Kasumi-1 (cell line): ENCODE measurements at places on chromosomes 6 and 20.

- no peak for DNase-seq
These were observed 277.7 kb upstream of the JARID2 start for GRCh38 chr6:14968056-14968637.

- DNase-seq, result no peak
These were observed 26.7 kb downstream of the TNXB start for GRCh38 chr6:32082478-32082877.

DNA sequence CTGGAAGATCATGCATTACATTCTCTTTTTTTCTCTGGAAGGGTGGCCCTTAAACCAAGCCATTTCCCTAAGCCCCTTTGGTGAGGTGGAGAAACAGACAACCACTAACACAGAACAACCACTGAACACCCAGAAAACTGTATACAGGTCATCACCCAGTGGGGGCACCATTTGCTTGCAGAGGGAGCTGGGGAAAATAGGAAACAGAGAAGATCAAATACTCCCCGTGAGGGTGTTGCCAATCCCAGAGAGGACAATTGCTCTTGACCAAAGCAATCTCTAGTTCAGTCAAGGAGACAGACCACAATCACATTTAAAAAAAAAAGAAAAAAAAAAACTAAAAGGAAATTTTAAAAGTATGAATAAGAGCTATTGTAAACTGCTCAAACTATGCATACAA, 865 bp upstream of the DAAM2 start:
- DNase-seq, result no peak

GRCh38 chr6:136102991-136103688, 147.0 kb downstream of the MTFR2 start:
- DNase-seq, result no peak

DNA sequence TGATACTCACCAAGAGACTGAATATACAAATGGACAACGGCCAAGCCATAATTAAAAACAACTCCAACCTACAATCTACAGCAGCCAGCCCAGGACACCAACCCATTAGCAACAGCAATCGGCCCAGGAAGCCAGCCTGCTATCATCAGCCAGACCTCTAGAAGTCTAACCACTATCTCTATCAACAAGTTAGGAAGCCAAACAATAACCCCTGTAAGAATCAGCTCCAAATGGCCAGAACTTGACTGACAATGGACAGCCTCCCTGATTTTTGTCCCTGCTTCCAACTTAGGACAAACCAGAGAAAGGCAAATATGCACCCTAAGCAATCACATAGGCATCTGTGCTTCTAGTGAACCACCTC, 511.8 kb upstream of the JARID2 start:
- DNase-seq, result no peak

DNA sequence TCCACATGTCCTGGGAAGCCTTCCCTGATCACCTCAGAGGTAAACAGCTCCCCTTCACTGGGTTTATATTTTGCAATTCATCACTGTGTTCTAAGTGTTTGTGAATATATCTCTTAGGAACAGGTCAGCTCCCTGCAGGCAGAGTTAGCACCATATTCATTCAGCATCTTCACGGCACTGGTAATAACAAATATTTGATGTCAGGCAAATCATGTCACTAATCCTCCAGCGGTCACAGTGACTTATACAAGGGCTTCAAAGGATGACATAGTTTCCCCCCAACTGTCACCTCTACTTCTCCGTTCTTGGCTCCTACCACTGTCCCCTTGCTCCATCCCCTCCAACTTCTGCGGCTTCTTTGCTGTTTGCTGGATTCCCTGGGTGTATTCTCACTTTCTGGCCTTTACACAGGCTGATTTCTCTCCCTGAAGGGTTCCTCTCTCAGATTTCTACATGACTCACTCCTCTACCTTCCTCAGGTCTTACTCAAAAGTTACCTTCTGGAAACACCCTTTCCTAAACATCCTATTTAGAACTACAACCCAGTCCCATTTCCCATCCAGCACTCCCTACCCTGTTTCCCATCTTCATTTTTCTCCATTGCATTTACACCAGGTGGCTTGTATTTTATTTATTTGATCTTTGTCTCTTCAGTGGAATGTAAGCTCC, 66.6 kb downstream of the NHLRC1 start:
- DNase-seq, result no peak

DNA sequence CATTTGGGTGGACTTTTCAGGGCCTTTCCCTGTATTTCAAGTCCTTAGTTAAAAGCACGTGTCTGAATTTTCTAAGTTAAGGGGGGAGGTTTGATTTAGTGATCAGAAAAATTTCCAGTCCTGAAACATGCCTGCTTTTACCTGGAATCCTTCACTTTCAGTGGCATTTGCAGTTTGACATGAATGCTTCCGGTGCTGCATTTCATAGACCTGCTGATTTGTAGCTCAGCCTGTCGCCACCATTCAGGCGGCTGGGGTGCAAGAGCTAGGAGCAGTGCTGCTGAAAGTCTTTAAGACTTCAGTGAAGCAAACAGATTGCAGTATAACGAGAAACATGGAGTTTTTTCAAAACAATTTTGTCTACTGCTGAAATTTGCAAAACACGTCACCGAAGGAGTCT, 14.0 kb downstream of the RPS6KA2 start:
- no peak for DNase-seq

DNA sequence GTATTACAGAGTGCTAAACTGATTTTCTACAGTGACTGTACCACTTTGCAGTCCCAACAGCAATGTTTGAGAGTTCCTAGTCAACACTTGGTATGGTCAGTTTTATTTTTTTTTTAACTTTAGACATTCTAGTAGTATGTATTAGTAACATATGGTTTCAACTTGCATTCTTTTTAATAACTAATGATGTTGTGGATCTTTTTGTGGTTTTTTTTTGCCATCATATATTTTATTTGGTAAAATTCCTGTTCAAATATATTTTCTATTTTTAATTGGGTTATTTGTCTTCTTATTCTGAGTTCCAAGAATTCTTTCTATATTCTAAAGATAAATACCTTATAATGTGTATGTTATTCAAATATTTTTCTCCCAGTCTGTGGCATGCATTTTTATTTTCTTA, 189.4 kb upstream of the ECI2 start:
- DNase-seq, result no peak

DNA sequence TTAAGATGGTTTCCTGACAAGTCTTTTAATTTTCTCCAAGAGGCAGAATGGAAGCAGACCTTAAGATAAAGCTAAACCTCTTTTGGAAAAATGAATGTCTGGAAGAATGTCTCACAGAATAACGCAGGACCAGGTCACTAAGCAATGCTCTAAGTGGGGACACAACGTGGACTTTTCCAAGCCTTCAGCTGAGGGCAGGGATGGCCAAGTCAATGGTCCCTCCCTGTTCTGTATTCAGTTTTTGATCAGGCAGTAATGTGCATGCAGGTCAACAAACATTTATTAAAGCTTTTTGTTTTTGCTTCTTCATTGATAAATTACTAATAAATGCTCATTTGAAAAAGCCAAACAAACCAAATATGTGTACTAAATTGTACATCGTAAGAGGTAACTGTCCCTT, 2.0 kb upstream of the RNF182 start:
- DNase-seq, result no peak

DNA sequence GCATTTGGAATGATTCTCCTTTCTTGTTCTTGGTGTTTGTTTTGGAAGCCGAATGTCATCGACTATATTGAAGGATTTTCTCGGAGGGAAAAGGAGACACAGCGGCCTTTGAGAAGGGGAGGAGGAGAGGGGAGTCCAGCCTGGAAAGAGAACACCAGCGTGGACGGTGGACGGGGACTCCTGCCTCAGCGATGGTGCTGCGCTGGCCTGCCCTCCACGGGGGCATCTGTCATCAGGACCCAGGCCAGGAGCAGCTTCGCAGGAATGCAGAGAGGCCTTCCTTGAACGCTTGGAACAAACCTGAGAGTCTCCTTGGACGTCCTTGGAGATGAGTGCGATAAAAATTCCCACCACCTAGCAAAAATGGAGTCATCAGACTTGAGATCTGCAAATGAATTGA, 8.3 kb upstream of the C6orf118 start:
- DNase-seq, result no peak

DNA sequence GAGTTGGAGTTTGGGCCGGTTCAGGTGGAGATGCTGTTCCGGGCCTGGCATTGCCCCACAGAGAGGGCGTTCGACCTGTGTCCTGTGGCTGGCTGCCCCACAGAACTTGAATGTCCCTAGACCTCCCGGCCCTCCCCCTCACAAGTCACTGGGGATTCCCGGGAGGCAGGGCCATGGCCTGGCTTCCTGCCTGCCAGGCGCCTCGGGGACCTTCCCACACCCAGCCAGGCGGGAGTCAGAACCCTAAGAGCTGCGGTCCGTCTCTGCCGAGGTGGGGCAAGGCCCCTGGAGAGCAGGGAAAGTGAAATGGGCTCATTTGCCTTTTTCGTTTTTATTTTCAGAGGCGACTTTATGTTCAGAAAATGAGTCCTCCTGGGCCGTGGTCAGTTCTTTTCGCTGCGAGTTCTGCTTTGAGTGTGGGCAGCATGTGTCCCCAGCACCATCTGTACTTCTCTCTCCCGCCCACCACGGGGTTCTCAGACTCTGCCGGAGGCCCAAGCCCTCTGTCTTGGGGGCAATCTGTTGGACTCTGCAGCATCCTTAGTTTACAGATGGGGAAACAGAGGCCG, 8.5 kb downstream of the RBM38 start:
- DNase-seq, result no peak

- DNase-seq, result peak; percentile 12
These were observed 97.9 kb upstream of the BTN3A2 start for GRCh38 chr6:26267083-26267589.

DNA sequence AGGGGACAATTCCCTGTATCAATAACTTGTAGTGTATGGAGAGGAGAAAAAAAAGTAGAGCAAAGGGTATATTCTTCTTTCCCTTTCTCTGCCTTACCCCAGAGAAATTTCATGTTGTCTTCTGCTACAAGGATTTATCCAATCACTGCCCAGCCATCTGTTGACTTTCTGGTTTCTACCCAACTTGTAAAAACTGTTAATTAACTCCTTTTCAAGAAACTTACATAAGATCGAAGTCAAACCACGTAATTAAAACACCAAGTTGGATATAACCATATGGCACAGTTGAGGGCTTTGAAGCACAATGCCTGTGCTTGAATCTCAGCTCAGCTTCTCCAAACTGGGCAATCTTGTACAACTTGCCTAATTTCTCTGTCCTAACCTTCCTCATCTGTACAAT, 99.5 kb downstream of the MAN1A1 start:
- no peak for DNase-seq

GRCh38 chr6:52352239-52353018, 9.5 kb upstream of the PAQR8 start:
- DNase-seq, result peak; percentile 81

DNA sequence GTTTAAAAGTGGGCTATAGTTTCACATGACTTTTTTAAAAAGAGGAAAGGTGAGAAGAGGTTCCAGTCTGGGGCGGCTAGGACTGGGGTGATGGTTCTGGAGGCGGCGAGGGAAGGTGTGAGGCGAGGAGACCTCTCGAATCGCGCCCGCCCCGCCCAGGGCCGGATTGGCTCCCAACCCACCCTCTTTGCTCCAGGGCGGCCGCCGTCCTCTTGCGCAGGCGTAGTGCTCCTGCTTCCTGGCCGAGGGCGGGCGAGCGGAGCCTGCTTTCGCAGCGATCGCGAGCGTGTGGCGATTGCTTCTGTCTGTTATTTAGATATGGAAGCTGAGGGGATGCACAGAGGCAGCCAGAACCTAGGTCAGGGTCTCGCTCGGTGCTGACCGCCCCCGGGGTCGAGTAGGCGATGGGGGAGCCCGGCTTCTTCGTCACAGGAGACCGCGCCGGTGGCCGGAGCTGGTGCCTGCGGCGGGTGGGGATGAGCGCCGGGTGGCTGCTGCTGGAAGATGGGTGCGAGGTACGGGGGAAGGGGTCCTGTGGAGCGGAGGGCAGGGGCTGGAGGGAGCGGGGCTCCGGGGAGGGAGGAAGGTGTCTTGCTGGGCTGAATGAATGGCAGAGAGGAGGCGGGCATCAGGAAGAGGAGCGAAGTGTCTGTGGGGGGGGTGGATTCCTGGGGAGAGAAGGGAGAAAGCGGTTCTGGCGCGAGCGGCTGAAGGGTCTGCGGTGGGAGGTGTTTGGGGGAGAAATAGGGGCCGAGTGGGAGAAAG, at the start of gene RNF8:
RNF8 (plus strand) TSS at position 223 of the 765 bp plus-strand sequence; CDS start at position 405, 182 bp downstream.
- peak; percentile 88 for DNase-seq

DNA sequence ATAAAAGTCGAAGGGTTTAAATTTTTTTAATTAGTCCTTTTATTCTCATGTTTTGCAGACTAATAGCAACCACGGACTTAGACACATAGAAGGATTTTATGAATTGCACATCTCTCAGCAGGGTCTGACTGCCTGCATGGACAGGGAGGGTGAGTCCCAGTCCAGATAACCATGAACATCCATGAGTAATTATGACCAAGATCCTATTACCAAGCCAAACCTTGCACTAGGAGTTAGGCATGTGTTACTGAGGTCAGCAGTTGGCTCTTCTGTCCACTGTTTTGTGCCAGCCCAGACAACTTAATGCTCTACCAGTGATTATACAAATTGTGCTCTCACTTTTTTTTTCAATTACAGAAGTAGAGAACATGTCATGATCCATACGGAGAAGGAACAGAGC, 211.2 kb downstream of the MAFB start:
- no peak for DNase-seq

DNA sequence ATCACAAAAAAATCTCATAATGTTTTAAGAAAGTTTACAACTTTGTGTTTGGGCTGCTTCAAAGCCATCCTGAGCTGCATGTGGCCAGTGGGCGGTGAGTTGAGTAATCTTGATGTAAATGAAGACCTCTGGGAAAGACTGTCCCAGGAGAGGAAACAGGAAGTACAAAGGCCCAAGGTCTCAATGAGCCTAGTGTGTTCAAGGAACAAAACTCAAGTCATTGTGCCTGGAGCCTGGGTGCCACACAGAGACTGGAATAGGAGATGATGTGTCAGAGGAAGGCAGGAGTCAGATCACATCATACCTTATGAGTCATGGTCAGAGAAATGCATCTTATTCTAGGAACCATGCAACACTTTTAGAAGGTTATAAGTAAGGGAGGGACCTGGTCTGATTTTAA, 51.5 kb downstream of the COL19A1 start:
- DNase-seq, result no peak

GRCh38 chr6:98831959-98832283, 2.5 kb upstream of the POU3F2 start:
- no peak for DNase-seq

DNA sequence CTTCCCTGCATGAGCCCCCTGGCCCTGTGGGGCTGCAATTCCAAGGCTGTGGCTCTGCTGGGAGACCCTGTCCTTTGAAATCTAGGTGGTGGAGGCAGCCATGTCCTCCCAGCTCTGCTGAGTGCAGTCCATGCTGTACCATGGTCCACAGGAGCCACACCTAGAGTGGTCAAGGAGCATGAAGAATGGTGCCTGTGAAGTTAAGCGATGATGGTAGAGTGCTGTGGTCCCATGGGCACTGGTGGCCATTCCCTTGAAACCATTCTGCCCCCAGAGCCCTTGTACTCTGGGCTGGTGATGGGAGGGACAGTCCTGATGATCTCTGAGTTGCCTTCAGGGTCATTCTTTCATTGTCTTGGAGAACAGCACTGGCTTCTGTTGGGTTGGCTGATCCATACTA, 55.3 kb downstream of the EFCAB8 start:
- DNase-seq, result no peak

GRCh38 chr6:92404281-92404680, 1015.1 kb downstream of the EPHA7 start:
- DNase-seq, result no peak

GRCh38 chr6:82588859-82589412, 225.3 kb downstream of the TPBG start:
- DNase-seq, result no peak
